Cortex of kidney (tissue), 1 donor: ENCODE measurements at places on chromosomes 1 and 21.

GRCh38 chr1:245096311-245097066 lies 58.3 kb upstream of the KIF26B start:
- DNase-seq = no peak

DNA sequence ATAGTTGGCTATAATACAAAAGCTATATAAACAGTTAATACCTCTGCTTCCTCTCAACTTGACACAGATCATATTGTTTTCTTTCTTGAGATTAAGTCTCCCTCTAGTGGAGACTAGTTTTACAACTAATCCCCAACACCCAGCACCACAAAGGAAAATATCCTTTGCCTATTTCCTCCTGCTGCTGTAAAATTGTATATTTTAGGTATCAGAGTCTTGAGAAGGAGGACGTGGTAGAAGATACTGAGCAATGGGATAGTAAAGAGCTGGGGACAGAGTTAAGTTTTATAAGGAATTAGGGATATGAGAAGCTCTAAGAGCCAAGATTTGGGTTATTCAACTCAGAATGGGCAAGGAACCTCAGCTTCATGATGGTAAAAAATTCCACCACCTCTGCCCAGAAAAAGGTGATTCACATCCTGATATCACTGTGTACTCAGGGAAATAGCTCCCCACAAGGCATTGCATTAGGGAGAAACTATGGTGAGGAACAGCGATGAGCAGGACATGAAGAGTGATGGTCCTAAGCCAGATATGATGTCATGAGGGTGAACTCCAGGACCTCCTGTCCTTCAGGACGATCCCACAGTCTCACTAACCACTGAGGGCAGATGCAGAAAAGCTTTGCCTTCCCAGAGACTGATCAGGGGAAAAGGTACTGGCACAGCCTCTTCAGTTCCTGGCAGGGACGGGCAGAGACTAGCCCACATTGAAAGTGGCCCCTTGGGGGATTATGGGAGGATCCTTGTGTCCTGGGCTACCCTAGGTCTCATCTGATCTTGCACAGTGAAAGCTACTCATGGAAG lies 14.7 kb upstream of the CFAP126 start:
- no peak for DNase-seq

- no peak for DNase-seq
Observed at GRCh38 chr21:33300701-33301631, 23.8 kb upstream of the IFNAR1 start.

GRCh38 chr1:155177192-155177917 lies 3.7 kb downstream of the TRIM46 start:
- no peak for DNase-seq

DNA sequence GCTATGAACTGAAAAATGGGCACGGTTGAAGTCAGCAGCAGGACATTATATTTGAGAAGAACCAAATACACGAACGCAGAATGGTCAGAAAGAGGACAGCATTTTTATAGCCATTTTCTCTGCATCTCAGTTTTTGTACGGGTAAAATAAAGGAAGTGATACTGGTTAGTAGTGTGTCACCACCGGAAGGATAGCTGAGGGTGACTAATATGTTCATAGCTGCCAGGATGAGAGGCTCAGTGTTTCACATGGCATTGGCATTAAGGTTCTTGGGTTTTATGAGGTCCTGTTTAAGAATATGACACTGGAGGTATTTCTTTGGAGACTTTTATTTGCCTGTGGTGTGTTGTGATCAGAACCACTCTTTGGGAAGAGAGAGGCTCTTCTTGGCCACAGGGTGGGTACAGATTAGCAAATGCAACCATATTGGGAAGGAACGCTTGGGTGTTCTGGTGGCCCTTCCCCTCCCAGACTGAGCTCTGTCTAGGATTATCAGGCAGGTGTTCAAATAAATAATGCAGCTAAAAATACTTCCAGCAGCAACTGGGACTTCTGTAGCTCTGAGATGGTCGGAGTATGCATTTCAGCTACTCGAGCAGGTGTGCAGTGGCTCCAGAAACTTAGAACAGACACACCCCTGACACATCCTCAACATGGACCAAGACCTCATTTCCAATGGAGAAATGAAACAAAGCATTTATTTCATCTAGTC lies 158.2 kb downstream of the PBX1 start:
- no peak for DNase-seq

DNA sequence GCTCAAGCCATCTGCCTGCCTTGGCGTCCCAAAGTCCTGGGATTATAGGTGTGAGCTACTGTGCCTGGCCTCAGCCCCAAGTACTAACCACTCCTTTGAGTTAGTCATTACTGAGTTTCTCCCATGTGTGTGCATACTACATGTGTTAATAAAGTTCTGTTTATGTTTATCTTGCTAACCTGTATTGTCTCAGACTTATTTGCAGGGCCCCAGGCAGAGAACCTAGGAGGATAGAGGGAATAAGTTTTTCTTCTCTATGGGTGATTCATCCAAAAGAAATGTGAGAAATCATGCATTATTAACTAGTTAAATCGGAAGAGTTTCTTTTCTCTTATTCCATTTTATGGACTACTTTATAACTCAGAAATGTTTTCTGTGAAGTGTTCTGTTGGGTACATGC lies 203.9 kb upstream of the CACYBP start:
- DNase-seq = no peak

GRCh38 chr1:63668298-63668697 lies 75.1 kb downstream of the PGM1 start:
- DNase-seq = no peak
